NK-92 treated with Interleukin-12 subunit alpha and Interleukin-12 subunit beta, amount 100 ng/mL, for 24 hours (cell line): ENCODE measurements at places on chromosomes 5 and 9.

DNA sequence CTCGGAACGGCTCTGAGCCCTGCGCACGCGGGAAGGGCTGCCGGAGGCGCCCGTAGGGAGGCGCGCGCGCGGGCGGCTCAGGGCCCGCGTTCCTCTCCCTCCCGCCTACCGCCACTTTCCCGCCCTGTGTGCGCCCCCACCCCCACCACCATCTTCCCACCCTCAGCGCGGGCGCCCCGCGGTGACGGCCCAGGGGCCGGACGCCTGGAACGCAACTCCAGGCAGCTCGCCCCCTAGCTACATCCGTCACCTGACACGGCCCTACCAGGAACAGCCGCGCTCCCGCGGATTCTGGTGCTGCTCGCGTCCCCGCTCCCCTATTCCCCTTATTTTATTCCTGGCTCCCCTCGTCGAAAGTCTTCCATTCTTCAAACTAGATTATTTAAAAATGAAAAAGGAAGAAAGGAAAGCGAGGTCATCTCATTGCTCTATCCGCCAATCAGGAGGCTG is at the start of gene CDKN2B-AS1:
TSS of gene CDKN2B-AS1 (plus strand) at position 236 of the 450 bp plus-strand sequence.
- peak; percentile 93 for DNase-seq

GRCh38 chr9:133417541-133418461 is at the start of gene REXO4:
Gene REXO4 (minus strand): TSS chr9:133418010. CDS start chr9:133417844, 166 bp downstream.
- peak; percentile 80 for DNase-seq

- no peak for DNase-seq
These were observed 51.1 kb downstream of the ENC1 start for GRCh38 chr5:74589204-74590056.

GRCh38 chr5:171647904-171648260 is 137.7 kb upstream of the SMIM23 start:
- no peak for DNase-seq

GRCh38 chr5:10293907-10294662 is 13.6 kb downstream of the CMBL start:
- DNase-seq: no peak

GRCh38 chr5:58085800-58086199 is 374.1 kb downstream of the PLK2 start:
- DNase-seq: no peak

- DNase-seq: no peak
These were observed 10.9 kb downstream of the GZMA start for GRCh38 chr5:55113327-55113726.

GRCh38 chr5:137837491-137838394 is 29.9 kb upstream of the MYOT start:
- DNase-seq: no peak

DNA sequence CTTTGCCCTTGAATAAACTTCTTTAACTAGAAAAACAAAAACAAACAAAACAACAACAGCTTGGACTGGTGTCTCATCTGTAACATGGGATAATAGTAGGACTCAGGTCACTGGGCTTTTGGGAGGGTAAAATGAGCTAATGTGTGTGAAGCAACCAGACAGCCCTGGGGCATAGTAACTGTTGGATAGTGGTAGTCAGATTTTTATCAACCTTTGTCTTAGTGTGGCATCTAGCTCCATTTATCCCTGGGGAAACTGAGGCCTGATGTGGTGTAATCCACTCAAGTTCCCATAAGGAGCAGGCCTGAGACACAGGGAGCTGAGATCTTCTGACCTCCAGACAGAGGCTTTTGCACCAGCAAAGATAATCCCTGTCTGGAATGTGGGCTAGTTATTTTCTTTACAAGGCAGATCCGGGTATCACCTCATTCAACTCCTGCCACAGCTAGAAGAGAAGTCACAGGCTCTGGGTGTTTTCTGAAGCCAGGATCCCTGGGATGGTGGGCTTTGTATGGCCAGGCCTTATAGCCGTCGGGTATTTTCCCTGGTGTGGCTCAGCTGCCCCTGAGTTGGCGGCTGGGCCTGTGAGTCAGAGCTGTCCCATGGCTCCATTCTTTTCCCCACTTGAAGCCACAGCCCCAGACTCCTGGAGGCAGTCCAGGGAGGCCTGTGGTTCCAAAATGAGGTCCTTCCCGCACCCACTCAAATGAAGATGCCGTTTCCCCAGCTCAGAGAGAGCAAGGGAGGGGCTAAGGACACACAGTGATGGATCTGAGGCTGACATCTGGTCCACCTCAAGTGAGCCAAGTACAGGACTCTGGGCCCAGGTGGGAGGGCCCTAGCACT is 26.1 kb upstream of the CSF1R start:
- DNase-seq: no peak

- no peak for DNase-seq
These were observed 47.1 kb upstream of the POU4F3 start for GRCh38 chr5:146291421-146292074.

DNA sequence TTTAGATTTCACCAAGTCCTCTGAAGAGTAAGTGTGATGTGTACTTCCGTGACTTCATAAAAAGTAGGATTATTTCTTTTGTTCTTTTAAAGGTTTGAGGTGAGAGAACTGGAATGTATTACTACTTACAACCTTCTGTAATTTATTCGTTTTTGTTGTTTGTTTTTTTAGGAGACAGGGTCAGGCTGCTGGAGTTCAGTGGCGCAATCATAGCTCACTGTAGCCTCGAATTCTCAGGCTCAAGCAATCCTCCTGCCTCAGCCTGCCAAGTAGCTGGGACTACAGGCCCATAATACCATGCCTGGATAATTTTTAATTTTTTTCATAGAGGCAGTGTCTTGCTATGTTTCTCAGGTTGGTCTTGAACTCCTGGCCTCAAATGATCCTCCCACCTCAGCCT is 68.3 kb upstream of the RETREG1 start:
- no peak for DNase-seq

GRCh38 chr5:136413196-136413595 is 47.9 kb upstream of the TRPC7 start:
- DNase-seq: no peak

DNA sequence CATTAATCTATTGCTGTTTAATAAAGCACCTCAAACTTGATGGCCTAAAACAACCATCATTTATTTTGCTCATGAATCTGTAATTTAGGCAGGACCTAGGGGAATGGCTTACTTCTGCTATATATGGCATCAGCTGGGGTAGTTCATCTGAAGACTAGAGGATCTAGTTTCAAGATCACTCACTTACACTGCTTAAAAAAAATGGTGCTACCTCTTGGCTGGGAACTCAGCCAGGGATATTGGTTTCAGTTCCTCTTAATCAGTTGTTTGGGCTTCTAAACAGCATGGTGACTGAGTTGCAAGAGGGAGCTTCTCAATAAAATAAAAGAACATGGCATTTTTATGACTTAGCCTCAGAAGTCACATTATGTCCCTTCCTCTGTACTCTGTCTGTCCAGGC is 142.0 kb downstream of the FAM114A2 start:
- DNase-seq: no peak
